Activated CD4-positive, alpha-beta T cell treated with anti-CD3 and anti-CD28 coated beads for 48 hours (primary cell): ENCODE measurements at places on chromosomes 16 and 17.

DNA sequence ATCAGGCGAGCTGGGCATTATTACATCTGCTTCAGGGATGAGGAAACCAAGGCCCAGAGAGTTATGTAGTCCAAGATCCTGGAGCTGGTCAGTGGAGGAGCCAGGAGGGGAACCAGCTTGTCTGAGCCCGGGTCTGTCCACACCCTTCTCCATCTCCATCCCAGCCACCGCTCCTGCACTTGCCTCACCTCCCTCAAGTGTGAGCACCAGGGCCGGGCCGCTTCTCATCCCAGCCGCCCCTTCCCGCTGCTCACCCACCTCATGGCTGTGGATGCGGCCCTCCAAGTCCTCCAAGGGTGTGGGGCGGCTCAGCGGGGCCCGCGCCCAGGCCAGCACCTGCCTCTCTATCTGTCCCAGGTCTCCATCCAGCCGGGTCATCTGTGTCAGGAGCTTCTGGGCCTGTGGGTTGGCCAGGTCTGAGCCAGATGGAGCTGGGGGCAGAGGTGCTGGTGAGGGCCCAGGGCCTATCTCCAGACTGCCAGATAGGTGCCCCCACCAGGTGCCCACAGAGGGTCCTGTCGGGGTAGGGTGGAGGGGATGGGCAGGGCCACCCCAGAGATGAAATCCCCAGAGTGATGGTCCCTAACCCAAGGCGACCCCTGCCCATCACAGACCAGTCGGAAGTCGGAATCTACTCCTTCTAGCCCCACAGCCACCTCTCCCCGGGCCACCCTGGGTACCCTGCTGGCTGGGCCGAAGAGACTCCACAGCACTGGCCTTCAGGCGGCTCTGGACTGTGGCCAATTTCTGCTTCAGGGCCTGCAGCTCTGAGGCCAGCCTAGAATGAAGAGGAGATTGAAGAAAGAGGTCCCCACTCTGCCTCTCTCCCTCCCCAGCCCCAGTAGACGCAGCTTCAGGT lies 9.4 kb downstream of the EVPL start:
- DNase-seq = no peak

- no peak for DNase-seq
Observed at GRCh38 chr17:67600408-67600807, 117.3 kb upstream of the NOL11 start.

DNA sequence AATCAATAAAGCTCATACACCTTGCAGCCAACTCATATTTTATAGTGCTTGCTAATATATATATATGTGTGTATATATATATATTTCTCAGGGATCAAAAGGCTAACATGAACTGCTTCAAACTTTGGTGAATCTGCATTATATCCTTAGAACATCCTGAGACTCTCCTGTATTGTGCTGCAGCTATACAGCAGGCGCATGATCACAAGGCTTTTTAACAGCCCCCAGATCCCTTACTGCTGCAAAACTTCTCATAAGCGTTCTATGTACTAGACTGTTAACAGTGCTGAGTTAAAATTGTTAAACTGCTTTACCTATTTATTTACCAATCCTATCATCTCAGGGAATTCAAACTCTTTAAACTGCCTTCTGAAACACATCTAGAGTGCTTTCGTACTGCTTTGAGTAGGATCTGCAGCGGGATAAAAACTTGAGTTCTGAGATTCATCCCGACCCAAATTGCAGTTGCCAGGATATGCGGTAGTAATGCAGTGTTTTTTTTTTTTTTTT lies 1.3 kb downstream of the GPATCH8 start:
- no peak for DNase-seq

DNA sequence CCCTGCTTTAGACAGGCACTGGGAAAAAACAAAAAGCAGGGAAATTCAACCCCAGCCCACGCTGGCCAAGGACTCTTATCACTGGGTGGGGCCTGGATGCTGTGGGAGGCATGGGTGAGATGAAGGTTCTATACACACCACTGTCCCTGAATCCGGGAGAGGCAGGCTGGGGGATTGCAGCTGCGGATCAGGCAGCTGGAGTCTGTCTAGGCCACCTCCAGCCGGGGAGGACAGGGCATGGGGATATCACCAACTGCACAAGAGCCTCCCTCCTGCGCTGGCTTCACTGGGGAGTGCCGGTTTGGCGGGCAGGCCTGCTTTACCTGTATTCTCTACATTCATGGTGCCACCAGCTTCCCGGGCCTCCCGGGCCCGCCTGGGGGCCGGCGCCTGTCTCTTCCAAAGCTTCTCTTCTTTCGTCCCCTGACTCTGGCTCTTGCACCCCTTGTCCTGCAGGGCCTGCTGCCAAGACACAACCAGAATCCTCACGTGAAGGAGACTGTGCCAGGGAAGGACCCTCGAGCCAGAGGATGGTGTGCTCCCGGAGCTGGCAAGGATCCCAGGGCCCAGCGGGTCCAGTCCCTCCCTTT lies 13.9 kb downstream of the KIFC3 start:
- DNase-seq = no peak

- DNase-seq = no peak
Observed at GRCh38 chr16:79664407-79664806, 63.9 kb upstream of the MAF start.

GRCh38 chr17:71613996-71614395 lies 506.8 kb upstream of the SOX9 start:
- no peak for DNase-seq

DNA sequence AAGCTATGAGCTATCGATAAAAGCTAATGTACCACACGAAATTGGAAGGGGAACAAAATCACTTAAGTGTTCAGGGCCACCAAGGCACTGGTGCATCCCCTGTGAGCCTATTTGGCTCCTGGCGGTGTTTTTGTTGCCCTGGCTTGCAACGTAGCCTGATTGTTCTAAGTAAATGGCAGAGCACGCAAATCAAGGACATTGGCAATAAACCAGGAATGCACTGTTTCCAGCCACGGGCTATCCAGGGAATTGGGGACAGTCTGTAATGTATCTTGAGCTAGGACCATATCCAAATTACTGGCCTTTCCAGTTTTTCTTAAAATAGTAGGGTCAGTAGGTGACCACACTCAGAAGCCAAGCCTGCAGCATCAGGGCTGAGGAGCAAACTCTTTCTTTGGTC lies 734.0 kb downstream of the MAF start:
- no peak for DNase-seq

- no peak for DNase-seq
Observed at GRCh38 chr16:88923450-88923849, 53.6 kb downstream of the CBFA2T3 start.

DNA sequence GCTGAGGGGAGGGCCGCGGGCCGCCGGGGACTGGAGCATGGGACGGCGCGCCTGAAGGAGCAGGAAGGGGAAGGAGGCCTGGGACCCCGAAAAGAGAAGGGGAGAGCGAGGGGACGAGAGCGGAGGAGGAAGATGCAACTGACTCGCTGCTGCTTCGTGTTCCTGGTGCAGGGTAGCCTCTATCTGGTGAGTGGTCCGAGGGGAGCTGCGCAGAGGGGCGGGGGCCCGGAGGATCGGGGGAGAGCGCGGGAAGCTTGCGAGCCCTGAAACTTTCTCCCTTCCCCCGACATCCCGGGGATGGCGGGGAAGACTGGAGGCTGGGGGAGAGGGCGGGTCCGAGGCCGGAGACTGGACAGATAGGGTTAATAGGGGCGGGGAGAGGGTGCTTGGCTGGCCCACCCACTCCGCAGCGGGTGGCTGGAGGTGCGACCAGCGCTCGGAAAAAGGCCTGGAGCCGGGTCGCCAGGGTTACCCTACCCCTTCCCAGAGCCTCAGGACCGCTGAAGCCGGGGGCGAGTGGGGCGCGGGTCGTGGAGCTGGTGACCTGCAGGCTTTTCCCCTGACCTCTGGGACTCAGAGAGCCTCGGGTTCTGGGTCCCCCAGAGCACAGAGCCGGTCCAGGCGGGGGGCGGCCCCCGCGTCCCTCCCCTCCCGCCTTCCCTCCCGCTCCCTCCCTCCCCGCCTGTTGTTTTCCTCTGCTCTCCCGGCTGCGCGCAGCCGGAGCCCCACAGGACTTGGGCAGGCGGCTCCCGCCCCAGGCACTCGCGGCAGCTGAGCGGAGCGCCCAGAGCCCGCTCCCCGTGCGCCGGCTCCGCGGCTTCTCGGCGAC lies 631 bp downstream of the NXPH3 start:
- no peak for DNase-seq

GRCh38 chr16:49918257-49918656 lies 62.3 kb upstream of the ZNF423 start:
- peak; percentile 6 for DNase-seq

DNA sequence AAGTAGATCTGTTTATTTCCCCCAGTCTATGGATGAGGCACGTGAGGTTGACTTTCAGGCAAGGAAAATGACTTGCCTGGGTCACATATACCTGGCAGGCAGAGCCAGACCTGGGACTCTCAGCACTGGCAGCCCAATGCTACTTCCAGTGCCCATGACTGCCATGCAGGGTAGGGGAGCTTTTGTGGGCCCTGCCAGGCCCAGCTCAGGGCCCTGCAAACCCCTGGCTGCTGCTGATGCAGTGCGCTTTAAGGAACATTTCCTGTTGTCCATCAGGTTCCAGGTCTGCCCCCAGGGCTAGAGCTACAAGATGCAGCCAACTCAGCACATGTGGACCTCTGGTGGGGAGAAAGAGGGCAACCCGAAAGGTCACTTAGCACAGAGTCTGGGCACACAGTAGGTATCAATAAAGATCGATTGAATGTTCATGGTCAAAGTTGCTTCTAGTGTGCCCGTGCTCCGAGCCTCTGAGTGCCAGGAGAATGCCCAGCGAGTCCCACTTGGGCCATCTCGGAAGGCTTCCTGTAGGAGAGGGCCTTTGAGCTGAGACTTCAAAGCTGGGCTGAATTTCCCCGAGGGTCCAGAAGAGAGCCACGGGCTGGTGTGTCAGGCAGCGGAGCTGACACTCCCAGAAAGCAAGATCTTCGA lies 513 bp upstream of the TBX21 start:
- no peak for DNase-seq

DNA sequence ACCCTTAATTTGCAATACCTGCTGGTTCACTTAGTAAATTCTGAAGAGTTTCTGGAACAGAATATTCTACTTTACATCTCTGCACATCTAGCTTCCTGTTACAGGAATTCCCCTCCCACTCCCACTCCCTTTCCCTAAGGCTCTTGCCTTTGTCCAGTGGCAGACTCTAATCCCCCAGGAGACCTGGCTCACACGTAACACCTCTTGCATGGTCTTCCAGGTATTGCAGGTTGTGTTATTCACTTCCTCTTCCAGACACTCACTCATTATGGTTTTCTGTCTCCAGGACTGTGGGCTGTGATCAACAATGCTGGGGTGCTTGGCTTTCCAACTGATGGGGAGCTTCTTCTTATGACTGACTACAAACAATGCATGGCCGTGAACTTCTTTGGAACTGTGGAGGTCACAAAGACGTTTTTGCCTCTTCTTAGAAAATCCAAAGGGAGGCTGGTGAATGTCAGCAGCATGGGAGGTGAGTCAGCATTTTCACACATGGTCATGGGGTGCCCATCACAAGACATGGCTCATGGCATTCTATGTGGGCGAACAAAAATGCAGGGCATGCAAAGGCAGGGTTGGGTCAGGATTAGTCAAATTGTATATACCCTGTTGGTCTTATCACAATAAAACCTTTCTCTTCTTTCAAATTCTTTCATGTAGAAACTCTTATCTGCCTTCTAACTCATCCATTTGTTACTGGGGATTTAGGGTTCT lies 35.8 kb downstream of the HSD17B2 start:
- DNase-seq = no peak

GRCh38 chr16:64910356-64910755 lies 211.5 kb downstream of the CDH11 start:
- no peak for DNase-seq

DNA sequence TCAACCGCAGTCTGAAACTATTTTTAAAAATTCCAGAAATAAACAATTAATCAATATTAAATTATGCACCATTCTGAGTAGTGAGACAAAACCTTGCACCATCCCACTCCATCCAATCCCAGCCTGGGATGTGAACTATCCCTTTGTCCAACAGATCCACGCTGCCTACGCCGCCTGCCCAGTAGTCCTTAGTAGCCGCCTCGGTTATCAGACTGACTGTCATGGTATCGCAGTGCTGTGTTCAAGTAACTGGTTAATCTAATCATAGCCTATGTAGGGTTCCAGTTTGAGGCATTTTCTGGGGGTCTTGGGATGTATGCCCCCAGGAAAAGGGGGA lies 437.7 kb downstream of the HS3ST3B1 start:
- no peak for DNase-seq

DNA sequence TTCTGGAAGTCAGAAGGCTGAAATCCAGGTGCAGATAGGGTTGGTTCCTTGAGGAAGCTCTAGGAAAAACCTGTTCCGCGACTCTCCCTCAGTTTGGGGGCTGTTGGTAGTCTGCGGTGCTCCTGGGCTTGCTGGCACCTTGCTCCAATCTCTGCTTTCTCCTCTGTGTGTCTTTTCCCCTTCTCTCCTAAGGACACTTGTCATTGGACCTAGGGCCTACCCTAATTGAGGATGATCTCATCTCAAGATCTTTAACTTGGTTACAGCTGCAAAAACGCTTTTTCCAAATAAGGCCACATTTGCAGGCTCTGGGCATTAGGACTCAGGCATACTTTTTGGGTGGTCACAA lies 12.9 kb upstream of the CACNG4 start:
- no peak for DNase-seq
